ENCODE measurements at places on chromosomes 2 and 18. TPM values are rescaled to one million over a fixed set of nuclear protein-coding genes. Genes with fewer than 3 reads are reported as not detected.

- H3K4me1 ChIP-seq: peaks cover 49% of the 10 kb centered on the region
- H3K27ac ChIP-seq: peak within 1 kb of the TSS; percentile 92
- H3K36me3 ChIP-seq: no peaks in the 10 kb centered on the region
- H3K4me3 ChIP-seq: peak within 1 kb of the TSS; percentile 69
- DNase-seq: peak; percentile 81
Observed at GRCh38 chr2:17540093-17540812, at the start of gene VSNL1. VSNL1 (plus strand) TSS chr2:17540696; CDS start chr2:17592075, 51,379 bp downstream.

DNA sequence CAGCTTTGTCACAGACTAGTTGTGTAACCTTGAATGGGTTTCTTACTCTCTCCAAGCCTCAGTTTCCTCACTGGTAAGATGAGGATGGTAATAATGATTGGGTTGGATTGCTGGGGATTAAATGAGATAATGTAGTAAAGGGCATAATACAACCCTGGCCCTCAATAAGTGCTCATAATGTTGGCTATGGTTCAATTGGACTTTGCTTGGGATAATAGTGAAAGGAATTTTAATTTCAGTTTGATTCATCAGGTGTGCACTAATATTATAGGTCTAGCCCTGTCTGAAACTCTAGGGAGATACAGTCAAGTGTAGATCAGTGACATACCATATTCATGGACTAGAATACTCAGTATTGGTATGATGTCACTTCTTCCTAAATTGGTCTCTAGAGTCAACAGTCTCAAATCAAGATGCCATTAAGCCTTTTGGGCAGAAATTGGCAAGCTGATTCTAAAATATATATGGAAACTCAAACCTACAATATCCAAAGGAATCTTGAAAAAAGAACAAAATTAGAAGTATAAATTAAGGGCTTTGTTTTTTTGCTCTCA lies 161.4 kb downstream of the SMAD7 start:
- H3K36me3 ChIP-seq: no peaks in the 10 kb centered on the region
- no peak overlapping the region for H3K4me3 ChIP-seq
- H3K27me3 ChIP-seq: no peaks in the 10 kb centered on the region
- DNase-seq: no peak
- H3K4me1 ChIP-seq: no peaks in the 10 kb centered on the region
- H3K27ac ChIP-seq: peak overlapping the region; percentile 53

- peaks cover 2% of the 10 kb centered on the region for H3K4me1 ChIP-seq
- H3K36me3 ChIP-seq: peaks cover 2% of the 10 kb centered on the region
- no peak overlapping the region for H3K27ac ChIP-seq
- H3K4me3 ChIP-seq: no peak overlapping the region
- no peaks in the 10 kb centered on the region for H3K27me3 ChIP-seq
Observed at GRCh38 chr2:176325732-176326131, 56.5 kb downstream of the MTX2 start.

DNA sequence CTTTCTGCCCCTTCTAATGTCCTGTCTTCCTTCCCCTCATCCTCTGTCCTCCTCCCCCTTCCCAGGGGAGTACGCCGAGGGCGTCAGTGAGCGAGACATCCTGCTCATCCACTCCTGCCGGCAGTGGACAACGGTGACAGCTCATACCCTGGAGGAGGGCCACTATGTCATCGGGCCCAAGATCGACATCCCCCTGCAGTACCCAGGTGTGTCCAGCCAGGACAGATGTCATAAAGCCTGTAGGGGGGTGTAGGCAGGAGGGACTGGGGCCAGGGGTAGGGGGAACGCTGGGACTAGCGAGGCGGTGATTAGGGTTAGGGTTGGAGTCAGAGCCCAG lies 3.4 kb downstream of the GAREM2 start:
- no peak for DNase-seq
- no peaks in the 10 kb centered on the region for H3K36me3 ChIP-seq
- H3K4me1 ChIP-seq: peaks cover 13% of the 10 kb centered on the region
- H3K27me3 ChIP-seq: no peaks in the 10 kb centered on the region
- no peak overlapping the region for H3K27ac ChIP-seq

DNA sequence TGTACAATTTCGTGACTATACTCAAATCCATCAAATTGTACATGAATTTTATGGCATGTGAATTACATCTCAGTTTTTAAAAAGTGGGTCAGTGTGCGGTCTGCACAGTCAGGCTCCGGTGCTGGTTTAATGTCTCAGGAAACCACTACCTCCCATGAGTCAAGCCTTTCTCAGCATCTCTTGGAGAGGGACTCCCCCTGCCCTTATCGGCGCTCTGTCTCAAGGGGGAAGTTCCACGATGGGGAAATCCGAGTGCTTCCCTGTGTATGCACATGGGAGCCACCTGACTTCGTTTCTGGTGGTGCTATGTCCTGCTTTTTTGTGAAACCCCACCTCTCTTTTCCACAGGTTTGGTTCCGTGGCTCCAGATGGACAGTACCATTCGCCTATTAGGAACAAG lies 72.5 kb downstream of the ACOXL start:
- H3K27me3 ChIP-seq: no peaks in the 10 kb centered on the region
- no peaks in the 10 kb centered on the region for H3K36me3 ChIP-seq
- no peak overlapping the region for H3K27ac ChIP-seq
- H3K4me3 ChIP-seq: no peak overlapping the region
- no peaks in the 10 kb centered on the region for H3K4me1 ChIP-seq

DNA sequence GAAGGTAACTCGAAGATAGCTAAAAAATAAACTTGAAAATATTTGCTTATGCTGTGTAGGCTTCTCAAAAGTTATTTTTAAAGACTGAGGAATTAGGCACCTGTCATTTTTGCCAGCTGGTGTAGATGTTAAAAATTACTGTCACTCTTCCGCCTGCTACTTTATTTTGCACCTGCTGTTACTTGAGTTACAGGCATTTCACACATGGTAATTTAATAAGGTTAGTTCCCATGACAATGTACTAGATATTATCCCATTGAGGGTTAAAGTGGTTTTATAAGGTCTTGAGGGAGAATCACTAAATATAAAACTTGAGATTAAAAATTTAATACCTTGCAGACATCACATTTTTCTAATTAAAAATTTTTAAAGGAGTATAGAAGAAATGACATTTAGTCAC lies 26.6 kb downstream of the MYL1 start:
- H3K27me3 ChIP-seq: no peaks in the 10 kb centered on the region
- H3K36me3 ChIP-seq: no peaks in the 10 kb centered on the region
- no peak for DNase-seq
- H3K4me3 ChIP-seq: no peak overlapping the region

DNA sequence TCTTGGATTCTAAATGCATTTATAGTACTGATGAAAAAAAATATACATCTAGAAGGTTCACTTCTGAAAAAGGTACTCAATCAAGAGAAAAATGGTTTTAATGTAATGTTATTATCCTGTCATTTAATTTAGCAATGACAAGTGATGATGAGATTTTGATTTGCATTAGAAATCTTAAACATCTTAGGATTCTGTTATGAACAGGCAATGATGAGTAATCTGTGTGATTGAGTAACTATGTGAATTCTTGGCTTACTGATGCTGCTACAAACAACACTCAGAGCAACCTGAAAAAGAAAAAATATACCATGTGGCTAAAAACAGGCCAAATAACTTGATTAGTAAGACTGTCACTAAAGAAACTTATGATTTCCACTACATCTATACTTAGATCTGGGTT lies 30.1 kb downstream of the RBKS start:
- no peaks in the 10 kb centered on the region for H3K4me1 ChIP-seq
- DNase-seq: no peak
- H3K27ac ChIP-seq: no peak overlapping the region
- no peaks in the 10 kb centered on the region for H3K27me3 ChIP-seq
- no peak overlapping the region for H3K4me3 ChIP-seq

DNA sequence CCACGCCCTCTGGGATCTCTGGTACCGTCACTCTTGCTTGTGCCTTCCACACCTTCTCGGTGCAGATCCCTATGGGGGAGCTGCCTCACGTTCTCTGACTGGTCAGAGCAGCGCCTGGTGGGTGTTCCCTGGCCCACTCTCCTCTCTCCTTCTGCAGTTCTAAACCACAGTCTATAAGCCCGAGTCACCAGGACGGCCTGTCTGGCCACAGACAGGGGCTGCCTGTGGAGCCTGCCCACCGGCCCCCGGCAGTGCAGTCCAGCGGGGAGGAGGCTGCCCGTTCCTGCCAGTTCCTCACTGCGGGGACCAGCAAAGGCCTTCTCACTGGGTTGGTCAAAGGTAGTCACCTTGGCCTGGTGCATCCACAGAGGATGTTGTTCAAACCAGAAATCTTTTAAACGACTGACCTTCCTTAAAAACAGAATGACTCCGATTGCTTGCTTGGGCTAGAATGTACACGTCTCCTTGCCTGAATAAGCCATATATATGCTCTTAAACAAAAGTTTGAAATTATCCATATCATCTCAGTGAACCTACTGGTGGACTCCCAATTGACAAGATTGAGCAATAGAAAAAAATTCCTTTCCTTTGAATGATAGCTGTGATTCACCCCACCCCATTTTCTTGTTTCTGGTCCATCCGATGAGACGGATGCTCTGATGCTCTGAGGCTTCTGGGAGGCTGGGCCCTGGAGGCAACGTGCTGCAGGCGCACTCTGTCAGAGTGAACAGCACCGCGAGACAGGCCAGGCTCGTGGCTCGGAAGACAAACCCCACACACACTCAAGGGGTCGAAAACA lies 61.2 kb downstream of the RALBP1 start:
- no peaks in the 10 kb centered on the region for H3K4me1 ChIP-seq
- H3K27ac ChIP-seq: no peak overlapping the region
- H3K36me3 ChIP-seq: peaks cover 48% of the 10 kb centered on the region
- H3K4me3 ChIP-seq: no peak overlapping the region
- DNase-seq: no peak

GRCh38 chr2:85410584-85411404 lies 628 bp upstream of the CAPG start:
- no peak for DNase-seq
- no peak overlapping the region for H3K27ac ChIP-seq
- no peak overlapping the region for H3K4me3 ChIP-seq
- H3K4me1 ChIP-seq: peaks cover 8% of the 10 kb centered on the region

GRCh38 chr2:150224321-150224720 lies 263.1 kb downstream of the RND3 start:
- no peaks in the 10 kb centered on the region for H3K36me3 ChIP-seq
- no peak overlapping the region for H3K4me3 ChIP-seq
- H3K27me3 ChIP-seq: no peaks in the 10 kb centered on the region
- no peaks in the 10 kb centered on the region for H3K4me1 ChIP-seq
- no peak overlapping the region for H3K27ac ChIP-seq
- DNase-seq: no peak

- DNase-seq: no peak
- no peaks in the 10 kb centered on the region for H3K36me3 ChIP-seq
- H3K4me1 ChIP-seq: no peaks in the 10 kb centered on the region
Observed at GRCh38 chr2:8090748-8091700, 590.8 kb upstream of the ID2 start.

DNA sequence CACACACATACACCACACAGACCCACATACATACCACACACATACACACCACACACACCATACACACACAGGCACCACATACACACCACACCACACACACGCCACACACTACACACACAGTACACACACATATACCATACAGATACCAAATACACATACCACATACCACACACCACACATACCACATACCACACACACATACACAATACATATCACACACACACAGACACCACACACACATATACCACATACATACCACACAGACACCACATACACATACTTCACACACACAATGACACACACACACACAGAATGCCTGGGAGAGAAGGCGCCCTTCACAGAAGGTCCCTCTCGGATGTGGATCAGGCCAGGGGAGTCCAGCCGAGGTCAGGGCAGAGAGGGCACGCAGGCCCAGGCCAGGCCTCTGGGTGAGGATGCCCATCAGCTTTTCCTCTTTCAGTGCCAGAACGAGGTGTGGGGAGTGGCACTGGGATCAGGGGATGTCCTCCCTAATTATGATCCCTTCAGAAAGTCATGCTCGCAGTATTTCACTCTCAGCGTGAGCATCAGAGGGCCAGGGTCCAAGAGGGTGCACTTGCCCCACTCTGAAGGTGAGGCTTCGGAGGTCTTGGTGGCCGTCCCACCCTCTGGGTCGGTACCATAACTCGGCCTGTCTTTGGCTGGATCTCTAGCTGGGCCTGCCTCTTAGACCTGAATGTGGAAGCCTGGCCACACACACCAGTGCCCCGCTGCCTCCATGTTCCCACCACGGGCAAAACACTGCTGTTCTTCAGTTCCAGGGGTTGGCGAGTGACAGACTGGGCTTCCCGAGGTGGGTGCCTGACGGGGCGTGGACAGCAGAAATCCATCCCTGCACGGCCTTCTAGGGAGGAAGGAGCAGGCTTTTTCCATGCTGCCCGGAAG lies 70.6 kb upstream of the ODC1 start:
- H3K27ac ChIP-seq: no peak overlapping the region
- no peaks in the 10 kb centered on the region for H3K36me3 ChIP-seq
- no peaks in the 10 kb centered on the region for H3K4me1 ChIP-seq
- no peak for DNase-seq
- H3K4me3 ChIP-seq: no peak overlapping the region

GRCh38 chr2:32680942-32681341 lies 53.1 kb downstream of the TTC27 start:
- no peaks in the 10 kb centered on the region for H3K27me3 ChIP-seq
- peaks cover 7% of the 10 kb centered on the region for H3K36me3 ChIP-seq
- no peak overlapping the region for H3K27ac ChIP-seq

DNA sequence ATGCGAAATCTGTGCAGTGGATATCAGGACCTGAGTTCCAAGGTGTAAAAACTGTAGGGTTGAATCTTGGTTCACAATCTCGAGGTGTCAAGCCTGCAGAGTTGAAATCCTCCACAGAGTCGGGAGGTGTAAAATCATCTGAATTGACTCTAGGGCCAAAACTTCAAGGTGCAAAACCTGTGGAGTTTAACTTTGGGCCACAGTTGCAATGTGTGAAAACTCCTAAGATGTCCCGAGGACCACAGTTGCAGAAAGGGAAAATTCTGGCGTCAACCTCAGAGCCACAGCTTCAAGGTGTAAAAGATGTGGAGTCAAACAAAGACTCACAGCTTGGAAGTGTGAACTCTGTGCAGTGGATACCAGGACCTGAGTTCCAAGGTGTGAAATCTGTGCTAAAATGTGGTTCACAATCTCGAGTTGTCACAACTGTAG lies 9.8 kb upstream of the ZNF512 start:
- H3K27me3 ChIP-seq: no peaks in the 10 kb centered on the region
- no peaks in the 10 kb centered on the region for H3K36me3 ChIP-seq
- no peak overlapping the region for H3K27ac ChIP-seq
- H3K4me3 ChIP-seq: no peak overlapping the region

GRCh38 chr18:26549263-26550094 lies 1.1 kb upstream of the KCTD1 start:
- H3K36me3 ChIP-seq: no peaks in the 10 kb centered on the region
- DNase-seq: peak; percentile 36
- peaks cover 19% of the 10 kb centered on the region for H3K4me1 ChIP-seq

GRCh38 chr2:123870206-123870880 lies 154.7 kb upstream of the CNTNAP5 start:
- H3K27me3 ChIP-seq: no peaks in the 10 kb centered on the region
- H3K36me3 ChIP-seq: no peaks in the 10 kb centered on the region
- no peaks in the 10 kb centered on the region for H3K4me1 ChIP-seq
- no peak overlapping the region for H3K4me3 ChIP-seq
- no peak overlapping the region for H3K27ac ChIP-seq

The RASGRP3 gene
- total RNA-seq: 9.9 TPM

The TSHZ1 gene
- total RNA-seq: 6.6 TPM

The RUFY4 gene
- 0.08 TPM for total RNA-seq

The PAX8 gene
- total RNA-seq: 0.09 TPM

The MC4R gene
- not detected for total RNA-seq

The RNF152 gene
- 115 TPM for total RNA-seq

The MC5R gene
- not detected for total RNA-seq

The ZSWIM2 gene
- not detected for total RNA-seq

The PPP1CB gene
- total RNA-seq: 65.3 TPM

The HOXD3 gene
- not detected for total RNA-seq
